ENCODE measurements at places on chromosomes 3 and 15. TPM values are rescaled to one million over a fixed set of nuclear protein-coding genes. Genes with fewer than 3 reads are reported as not detected.

DNA sequence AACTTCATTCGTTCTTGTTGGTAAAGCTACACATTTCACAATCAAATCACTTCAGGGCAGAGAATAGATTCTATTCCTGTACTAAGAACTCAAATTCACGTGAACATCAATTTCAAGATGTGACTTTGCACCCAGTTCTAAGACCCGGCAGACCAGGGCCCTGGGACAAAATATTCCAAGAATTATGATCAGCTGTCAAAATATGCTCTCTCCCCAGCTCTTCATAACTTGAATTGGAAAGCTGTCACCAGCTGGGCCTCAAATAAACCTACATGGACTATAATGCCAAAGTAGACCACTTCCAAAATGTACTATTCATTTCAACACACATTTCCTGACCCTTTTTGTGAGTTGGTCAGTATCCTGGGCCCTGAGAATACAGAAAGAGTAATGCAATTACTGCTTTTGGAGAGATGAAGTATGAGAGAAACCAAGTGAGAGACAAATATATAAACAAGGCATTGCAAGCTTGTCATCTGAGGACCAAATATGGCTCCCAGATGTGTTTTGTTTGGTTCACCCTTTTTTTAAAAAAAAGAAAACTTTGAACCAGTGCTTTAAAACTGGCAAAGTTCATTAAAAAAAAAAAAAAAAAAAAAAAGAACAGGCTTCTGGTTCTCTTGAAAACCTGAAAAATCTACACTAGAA, 14.9 kb downstream of the MAGI1 start:
- DNase-seq: no peak

- no peak for DNase-seq
Measured at GRCh38 chr3:186467969-186468368, 76.2 kb downstream of the CRYGS start.

DNA sequence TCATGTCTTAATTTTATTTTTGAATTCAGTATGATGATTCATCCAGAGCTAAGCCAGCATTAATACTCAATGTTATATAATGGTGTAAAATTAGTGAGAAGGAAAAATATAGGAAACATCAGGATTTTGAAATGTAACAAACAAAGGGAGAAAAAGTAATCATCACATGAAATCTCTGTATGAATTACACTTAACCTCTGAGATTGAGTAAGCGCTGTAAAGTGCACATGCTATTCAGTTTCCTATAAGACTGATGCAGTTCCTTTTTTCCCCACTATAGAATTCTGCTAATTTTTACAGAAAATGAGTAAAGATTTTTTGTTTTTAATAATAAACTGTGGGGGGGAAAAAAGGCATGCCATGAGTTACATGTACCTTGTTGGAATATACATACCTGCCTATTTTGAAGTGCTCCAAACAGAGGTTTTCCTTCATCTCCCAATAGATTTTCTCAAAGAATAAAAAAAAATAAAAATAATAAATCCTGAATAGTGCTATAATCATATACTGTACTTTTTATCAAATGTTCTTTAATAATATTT, 64.0 kb upstream of the TTBK2 start:
- DNase-seq: no peak

DNA sequence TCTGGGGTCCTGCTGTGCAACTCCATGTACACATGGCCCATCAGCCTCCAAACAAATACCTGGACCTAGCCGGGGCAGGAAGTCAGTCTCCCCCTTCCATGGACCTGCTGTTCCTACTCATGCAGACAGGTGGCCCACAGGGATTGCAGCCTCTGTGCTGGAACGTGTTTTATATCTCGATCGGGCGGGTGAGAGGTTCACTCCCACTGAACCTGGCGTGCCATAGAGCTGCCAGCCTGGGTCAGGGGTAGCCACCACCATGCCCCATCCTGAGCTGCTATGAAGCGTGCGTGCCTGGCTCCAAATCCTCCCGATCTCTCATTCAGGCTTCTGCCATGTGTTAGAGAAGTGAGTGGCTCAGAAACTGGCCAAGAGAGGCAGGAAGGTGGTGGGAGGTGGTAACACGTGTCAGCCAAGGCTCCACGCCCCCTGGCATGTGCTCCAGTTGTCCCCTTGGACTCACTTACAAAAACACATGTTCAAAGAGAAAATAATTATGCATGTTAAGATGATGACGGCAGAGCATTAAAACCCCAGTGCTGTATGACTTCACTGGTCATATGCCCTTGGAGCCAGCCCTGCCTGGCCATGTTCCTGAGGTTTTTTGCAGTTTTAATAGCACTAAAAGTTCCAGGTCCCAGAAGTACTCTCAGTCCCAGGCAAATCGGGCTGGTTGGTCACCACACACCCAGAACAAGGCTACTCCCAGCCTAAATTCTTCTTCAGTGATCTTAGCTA, 30.6 kb downstream of the CTSH start:
- no peak for DNase-seq

DNA sequence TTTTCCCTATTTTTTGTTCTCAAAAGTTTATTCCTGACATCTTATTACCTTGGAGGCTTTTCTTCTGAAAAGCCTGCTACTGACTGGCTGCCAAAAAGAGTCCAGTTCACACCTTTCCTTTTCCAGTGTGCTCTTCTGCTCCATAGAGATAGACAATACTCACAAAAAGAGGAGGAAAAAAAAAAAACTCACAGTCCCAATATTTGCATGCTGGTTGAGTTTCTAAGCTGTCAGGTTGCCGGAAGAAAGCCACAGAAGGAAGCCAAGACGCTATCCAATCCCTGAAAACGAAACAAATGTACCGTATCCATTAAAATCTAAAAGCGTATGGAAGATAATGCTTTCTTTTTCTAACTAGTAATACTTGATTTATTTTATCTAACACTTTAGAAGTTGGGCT, 299.5 kb downstream of the CADM2 start:
- DNase-seq: no peak

DNA sequence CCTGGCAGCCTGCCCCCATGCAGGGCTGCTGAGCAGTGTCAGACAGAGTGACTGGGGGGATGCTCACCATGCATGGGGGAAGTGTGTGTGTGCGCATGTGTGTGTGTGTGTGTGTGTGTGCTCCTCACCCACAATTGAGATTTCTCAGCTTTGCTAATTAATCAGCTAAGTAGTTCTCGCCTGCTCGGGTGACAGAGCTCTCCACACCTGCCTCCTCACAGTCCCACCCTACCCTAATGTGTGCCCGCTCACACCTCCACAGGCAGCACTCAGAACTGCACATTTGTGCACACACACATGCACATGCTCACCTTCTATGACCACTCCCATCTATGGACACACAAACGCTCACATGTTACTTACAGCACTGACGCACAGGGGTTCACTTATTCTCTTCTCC, 37.3 kb downstream of the CACNA2D2 start:
- DNase-seq: no peak

DNA sequence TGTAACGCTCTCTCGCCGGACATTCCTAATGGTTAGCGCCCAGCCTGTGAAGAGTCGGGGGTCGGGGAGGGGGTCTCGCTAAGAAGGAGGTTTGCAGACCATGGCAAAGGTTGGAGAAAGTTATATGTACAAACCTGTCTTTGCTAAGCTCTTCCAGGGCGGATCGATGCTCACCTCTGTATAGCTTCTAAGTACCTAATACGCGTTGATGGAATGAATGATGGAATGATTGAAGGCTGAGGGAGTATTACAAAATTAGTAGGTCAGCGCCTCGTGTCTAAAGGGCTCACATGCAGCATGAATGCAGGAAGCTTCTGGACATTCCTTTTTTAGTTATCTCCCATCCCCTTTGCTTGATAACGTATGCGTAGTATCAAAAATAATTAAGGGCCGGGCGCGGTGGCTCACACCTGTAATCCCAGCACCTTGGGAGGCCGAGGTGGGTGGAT, 305 bp upstream of the KPNA1 start:
- DNase-seq: no peak

GRCh38 chr15:78730955-78731354, 80.3 kb downstream of the ADAMTS7 start:
- no peak for DNase-seq

DNA sequence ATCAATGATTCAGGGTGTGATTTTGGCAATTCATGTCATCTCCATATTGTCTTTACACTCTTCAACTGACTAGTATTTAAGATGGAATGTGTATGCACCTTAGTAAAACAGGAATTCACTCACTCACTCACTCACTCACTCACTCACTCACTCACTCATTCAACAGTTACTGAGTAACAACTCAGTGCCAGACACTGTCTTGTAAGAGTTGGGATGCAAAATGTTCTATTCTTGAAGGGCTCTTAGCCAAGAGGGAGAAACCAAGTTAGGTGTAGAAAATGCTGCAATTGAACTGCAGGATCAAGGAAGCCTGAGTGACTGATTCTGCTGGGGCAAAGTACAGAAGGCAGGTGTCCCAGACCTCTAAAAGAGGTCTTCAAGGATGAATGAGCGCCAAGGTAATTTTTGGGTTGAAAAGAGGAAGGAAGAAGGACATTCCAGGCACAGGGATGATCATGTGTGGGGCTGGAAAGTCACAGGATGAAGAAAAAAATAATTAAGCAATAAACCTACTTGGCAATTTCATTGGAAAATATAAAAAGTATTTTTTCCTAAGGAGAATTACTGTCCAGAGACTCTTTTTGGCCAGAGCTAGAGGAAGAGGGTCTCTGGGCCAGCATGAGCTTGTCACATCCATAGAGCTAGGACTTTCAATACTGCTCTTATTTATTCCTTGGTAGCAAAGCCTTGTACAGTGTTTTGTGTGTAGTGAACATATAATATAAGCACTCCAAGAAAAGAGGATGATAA, 58.9 kb upstream of the ETV5 start:
- DNase-seq: no peak

DNA sequence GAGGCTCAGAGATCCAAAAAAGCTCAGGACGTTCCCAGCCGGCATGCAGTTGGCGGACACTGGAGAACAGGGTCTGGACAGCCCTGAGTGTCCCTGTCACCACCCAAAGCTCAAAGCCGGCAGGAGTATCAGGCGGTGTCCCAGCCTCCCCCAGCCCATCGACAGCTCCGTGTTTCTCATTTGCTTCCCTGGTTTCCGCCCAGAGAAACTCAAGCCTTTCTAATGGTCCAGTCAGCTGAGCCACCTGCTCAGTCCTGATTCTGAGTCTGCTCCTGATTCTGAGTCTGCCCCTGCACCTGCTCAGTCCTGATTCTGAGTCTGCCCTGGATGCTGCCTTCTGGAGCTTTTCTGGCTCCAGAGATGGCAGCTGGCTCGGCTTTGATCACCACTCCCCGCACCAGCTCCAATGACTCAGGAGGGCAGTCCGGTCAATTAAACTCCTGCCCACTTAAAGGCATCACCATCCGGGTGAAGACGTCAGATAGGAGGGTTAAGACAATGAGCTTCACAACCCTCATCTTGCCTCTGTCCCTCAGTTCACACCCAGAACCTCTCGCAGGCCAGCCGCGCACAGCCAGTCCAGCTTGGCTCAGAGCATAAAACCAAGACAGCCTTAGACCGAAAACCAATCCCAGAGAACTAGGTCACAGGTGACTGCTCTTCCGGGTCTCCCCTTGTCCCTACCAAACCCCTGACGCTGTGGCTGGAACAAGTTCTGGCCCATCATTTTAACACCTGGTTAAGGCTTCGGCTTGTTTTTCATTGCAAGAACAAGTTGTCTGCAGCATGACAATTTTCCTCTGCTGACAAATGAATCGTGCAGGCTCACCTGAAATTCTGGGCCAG, 6.8 kb downstream of the PCSK6 start:
- no peak for DNase-seq

DNA sequence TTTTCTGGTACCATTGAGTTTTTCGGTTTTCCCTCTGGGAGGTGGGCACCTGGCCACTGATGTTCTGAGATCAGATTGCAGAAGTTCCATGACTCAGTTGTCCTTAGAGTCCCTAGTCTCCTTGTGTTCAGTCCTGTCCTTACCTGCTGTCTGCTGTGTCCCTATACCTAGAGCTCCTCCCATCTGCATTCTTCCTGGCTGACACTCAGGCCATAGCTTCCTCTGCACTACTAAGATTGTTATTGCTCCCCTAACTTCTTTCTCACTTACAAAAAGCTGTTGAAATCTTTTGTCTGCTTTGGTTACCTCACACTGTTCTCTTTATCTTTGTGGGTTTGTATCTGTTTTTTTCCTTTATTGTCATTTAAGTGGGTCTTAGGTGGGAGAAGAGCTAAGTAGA, 13.2 kb downstream of the USP3 start:
- no peak for DNase-seq

DNA sequence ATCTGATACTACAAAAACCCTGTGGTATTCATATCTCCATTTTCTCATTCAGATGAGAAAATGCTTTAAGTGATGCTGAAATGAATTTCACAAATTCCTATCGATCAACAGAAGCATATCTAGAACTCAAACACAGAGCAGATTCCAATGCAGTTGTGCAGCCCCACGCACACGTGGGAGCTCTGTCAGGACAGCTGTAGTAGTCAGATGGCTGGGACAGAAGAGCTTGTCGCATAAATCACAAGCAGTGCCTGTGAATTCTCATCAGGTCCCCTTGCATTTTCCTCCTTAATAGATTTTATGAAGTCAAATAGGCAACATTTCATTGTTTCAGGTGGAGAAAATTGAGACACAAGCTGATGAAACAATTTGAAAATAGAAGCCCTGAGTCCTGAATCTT, 792.3 kb downstream of the AGBL1 start:
- no peak for DNase-seq

DNA sequence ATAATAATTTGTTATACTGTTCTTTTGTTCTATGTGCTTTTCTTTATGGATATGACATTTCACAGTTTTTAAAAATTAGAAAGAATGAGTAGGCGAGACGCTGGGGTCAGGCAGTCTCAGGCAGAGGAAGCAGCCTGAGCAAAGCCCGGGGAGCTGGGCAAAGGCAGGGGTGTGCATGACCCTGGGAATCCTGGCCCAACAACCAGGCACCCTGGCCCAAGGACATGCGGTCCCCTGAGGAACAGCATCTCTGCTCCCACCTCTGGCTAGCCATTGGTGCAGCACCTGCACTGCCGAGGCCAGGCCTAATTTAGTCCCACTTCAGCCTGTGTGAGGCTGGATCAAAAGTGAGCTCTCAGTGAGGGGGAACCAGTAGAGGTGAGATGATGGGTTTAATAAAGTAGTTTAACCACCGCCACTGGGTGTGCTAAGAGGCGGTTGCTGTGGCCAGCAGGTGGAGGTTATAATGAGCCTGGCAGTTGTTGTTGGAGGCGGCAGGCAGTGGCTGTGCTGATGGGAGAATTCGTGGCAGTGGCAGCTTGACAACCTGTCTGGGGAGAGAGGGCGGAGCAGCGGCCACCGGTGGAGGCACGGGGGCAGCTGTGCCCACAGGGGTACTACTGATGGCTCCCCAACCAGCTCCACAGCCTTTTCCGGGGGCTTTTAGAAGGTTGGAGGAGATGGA, 41.5 kb downstream of the PRKCD start:
- DNase-seq: no peak

DNA sequence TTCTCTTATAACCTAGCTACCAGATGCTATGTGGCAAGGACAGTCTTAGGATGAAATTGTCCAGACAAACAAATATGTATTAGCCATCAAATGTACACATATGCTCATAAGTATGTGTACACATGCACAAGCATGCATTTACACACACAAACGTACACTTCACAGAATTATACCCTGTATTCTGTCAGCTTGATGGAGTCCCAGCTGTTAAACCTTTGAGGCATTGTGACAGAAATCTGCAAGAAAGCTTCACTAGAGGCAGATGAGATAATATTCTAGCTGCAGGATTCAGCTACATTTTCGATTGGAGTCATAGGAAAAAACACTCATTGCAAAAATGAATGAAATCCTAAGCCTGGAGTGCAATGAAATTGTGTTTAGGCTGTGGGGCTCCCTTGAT, 110.6 kb downstream of the CHL1 start:
- DNase-seq: no peak

GRCh38 chr3:193465992-193466608, 87.5 kb upstream of the ATP13A5 start:
- no peak for DNase-seq

ADAMTS17 gene
- total RNA-seq: 6.2 TPM

CHRD gene
- total RNA-seq: 5.3 TPM

MAP6D1 gene
- 1.2 TPM for total RNA-seq

CA12 gene
- total RNA-seq: 6.7 TPM

All from upper lobe of right lung (tissue), 1 donor.